ENCODE measurements at places on chromosomes 3 and 15.

DNA sequence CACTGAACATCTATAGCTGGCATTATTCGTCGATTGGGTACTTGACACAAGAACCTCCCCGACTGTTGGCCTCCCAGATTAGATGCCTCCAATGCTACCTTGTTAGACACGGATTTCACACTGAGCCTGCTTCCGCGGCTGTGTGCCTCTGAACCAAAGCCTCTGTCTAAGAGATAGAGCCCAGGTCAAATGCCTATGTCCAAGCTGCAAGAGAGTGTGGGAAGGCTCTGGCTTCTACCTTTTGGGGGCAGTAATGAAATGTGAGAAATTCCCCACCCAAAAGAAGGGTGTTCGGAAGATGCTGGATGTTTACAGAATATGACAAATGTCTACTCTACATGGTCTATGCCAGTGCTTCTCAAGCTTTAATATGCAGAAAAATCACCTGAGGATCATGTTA lies 2.0 kb upstream of the RPUSD2 start:
- DNase-seq = no peak

DNA sequence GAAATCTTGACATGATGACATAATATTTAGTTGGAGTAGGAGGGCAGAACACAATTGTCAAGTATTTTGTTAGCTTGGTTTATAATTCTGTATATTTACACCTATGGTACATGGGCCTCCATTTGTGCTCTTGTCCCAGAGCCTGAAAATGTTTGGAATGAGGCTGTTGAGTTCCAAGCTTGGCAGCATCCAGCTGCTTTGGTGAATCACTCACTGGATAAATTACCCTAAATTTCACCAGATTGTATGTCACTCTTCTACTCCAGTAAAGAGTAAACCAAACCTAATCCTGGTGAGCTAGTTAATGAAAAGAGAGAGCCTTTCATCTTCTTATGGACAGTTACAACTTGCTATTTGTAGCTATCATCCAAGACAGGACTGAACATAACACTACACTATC lies 928.7 kb downstream of the DIPK2A start:
- DNase-seq = no peak

DNA sequence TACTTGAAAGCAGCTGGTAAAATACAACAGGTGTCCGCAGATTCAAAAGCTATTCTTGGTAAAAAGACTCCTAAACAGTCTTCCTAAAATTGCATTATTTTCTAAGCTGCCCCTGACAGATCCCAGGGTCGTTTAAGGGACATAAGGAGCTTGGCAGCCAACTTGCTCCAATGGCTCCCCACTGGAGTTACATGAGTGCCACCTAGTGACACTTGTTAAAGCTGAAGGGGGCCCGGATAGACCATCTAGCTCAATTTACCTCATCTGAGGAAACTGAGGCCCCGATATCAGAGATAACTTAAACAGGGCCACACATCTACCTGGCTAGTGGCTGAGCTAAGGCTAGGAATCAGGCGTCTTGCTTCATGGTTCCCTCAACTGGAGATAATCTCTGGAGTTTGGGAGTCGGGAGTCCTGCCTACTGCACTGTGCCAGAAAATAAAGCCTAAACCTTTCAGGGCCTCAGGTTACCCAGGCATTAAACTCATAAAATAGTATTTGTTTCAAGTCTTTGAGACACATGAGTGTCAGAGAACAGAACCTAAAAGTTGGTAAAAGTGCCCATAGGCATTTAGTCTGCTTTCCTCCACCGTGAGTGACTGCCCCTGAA lies 6.5 kb upstream of the TBC1D23 start:
- peak; percentile 47 for DNase-seq

DNA sequence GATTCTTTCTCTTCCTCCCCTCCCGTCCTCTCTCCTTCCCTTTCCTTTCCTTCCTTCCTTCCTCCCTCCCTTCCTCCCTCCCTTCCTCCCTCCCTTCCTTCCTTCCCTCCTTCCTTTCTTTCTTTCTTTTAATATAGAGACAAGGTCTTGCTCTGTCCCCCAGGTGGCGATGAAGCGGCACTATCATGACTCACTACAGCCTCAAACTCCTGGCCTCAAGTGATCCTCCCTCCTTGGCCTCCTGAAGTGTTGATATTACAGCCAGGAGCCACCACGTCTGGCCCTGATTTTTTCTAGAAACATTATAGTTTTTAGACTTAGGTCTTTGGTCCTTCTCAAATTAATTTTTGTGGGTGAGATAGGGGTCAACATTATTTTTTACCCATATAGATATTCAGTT lies 15.5 kb downstream of the GRM2 start:
- no peak for DNase-seq

DNA sequence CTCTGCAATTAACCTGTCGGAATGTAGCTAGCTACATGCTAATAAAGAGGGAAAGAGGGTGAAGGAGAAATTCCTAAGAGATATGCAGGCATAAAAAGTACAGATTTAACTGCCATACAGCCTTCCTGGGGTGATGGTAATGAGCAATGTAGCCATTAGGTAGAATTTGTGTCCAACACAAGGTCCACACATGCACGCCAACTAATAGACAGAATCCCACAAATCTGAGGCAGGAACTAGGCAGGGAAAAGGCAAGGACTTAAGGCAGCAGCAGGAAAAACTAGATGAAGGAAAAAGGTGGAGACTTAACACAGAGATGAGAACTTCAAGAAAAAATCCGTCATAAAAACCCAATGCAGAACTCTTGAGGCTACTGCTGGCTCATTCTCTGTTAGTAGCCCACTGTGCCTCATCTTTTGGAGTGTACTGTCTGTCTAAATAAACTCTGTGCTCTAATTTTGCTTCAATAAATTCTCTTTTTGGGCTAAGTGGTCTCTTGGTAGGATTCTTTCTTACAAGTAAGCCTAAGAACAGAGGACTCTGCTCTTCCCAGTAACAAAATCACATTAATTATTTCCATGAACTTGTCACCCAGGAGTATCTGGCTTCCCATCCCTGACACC lies 81.5 kb downstream of the BTLA start:
- no peak for DNase-seq

- DNase-seq = no peak
These were observed 48.4 kb upstream of the IP6K2 start for GRCh38 chr3:48765376-48765775.

DNA sequence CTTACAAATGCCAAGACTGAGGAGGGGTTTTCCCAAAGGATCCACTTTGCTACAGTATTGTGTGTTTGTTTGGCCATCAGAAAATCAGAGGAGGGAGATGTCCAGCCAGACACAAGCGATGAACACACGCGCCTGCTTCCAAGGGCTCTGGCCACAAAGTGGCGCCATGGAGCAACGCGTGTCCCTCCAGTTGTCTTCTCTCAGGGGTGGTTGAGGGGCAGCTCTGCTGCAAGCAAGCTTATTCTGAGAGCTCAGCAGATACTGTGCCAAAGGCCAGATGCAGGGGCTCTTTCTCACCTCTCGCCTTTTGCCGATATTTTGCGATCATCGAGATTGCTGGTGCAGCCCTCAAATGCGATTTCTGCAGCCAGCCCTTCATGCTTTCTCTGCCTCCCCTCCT lies 88.9 kb upstream of the OSBPL11 start:
- DNase-seq = no peak

DNA sequence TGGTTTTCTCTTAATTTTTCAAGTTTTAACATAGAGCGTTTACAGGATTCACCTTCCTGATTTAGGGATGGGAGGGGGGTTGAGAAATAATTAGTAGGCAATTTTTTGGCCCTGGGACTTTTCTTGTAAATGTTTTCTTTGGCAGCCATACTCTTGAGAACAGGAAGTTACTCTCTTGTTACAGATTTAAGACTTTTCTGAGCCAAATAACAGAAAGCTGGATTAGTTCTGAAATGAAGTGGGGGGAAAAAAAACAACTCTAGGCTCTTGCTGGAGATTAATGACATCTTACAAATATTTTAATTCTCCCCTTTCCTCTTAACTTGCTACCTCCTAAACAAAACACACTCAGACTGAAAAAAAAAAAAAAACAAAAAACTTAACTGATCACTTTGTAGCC lies 13.8 kb upstream of the POLR2M start:
- DNase-seq = no peak

DNA sequence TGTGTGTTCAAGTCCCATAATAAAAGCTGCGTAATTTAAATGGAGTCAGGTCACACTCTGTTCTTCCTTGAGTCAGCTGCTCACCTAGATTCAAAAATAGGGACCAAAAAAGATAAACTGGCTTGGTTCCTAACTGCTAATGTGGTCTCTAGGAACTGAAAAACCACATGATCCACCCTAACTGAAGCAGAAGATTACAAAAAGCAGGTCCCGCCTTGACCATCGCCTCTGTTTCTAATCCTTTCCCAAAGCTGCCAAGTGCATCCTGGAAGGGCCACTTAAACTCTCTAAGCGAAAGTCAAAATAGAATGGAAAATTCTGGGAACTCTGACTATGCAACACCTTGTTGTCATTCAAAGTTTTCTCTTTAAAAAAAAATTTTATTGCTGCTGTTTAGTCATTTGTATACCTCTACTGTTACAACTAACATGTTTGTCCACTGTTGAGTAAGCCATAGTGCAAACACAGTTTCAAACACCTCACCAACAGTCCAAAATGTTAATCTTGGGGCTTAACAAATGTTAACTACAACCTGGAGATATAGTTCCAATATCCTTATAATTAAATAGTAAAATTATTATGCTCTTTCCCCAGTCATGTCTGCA lies 88.9 kb upstream of the THBS1 start:
- DNase-seq = no peak

DNA sequence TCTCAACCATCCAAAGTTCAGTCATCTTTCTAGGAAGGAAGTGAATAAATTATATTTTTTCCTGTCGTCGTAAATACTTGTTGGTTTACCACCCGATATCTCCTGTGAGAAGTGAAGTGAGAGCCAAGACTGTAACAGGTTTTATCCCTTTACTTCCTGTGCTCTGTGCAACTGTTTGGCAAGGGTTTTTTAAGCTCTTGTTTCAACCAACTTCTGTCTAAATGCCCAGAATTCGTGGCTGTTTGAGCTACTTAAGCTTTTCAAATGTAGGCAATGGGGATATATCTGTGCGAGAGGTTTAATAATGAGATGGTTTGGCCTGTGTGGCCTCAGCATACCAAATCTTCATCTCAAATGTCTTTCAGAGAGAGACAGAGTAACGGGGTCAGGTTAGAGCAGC lies 134.7 kb downstream of the LRTM1 start:
- DNase-seq = no peak

DNA sequence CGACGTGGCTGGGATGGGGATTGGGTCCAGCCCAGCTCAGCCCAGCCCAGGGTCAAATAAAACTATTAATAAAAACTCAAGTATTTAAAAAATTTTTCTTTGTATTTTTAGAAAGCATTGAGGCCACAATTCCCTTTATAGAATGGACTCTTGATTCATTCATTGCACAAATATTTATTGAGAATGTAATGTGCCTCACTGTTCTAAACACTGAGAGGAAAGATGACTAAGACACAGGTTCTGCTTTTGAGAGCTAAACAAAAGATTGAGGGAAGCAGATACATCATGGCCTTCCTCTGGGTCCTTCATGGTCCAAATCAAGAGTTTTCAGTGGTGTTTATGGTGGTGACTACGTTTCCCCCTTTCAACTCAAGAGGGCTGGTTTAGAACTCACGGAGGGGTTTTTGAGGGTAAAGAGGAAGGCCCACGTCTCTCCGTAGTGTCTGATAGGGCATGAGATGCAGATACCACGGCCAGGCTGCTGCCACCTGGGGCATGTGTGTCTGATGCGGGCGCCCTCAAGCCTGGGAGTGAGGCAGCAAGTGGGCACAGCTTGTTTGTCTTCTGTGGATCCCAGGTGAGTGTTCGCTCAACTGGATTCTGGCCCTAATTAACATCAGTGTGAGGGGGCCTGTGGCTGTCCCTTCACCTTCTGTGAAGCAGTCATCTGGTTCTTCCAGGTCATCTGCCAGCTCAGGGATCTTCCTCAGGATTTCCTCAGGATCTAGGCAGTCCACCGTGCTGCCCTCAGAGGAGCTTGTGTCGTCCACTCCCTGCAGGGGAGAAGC lies 73.5 kb upstream of the SCN5A start:
- no peak for DNase-seq

DNA sequence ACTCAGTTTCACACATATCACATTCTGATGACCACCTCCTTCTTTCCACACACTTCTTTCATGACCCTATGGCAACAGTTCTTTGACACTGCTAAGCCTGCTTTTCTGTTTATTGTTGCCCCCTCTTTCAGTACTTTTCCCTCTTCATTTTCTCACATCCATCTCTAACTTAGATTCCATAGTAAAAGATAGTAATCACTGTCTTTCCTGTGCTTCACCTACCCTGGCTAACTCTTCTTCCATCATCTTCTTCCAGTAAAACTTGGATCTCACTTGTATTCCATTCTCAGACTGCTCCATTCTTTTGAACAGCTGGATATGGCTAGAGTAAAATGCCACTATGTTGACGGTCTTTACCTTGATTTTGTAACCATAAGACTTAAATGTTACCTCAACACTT lies 632.6 kb upstream of the TGFBR2 start:
- no peak for DNase-seq

DNA sequence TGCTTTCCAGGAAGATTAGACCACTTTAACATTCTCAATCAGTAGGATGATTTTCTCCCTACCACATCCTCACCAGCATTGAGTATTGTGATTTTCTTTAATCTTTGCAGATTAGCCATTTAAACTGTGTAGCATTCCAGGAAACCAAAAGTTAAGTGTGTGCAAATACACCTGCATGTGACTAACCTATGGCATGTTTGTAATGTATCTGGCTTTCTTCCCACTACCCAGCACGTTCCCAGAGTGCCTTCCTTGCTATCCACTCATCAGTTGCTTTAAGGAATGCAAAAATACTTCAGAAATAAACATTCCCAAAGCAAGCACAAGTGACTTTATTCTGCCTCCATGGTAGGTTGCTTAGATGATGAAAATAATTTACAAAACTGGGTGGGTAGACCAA lies 74.2 kb downstream of the ATG7 start:
- DNase-seq = no peak

GRCh38 chr3:144821583-144821982 lies 850.0 kb downstream of the DIPK2A start:
- no peak for DNase-seq

DNA sequence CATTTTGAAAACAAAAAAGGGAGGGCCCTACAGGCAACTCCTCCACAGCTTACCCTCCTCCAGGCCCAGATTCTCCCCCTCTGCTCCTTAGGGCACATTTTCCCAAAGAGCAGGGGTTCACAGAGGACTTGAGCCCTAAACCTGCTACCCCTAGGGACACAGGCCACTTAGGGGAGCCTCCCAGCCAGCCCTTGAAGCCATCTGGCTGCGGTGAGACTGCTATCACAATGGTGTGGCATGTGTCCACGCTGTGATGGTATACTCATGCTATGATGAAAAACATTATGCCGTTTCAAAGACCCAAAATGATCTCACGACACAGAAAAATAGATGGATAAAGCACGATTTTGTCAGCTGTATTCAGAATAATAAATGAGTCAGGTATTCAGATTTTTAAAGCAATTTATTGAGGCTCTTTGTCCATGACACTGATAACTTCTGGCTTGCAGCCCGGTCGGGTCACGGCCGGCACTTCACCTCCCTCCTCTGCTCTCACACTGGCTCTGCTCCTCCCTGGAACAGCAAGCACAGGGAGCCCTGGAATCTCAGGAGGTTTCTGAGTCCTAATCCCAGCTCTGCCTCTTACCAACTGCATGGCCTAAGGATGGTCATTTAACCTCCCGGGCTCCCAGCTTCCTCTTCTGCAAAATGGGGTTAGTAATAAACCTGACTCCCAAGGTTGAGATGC lies 115.3 kb downstream of the MEGF11 start:
- no peak for DNase-seq
